Hematopoietic multipotent progenitor cell treated with erythropoietin and hydrocortisone succinate and interleukin-3 and kit ligand, for 15 days (in vitro differentiated cells): ENCODE measurements at places on chromosomes 1 and 21.

- no peak for DNase-seq
Observed at GRCh38 chr1:71706029-71706671, 576.2 kb downstream of the NEGR1 start.

DNA sequence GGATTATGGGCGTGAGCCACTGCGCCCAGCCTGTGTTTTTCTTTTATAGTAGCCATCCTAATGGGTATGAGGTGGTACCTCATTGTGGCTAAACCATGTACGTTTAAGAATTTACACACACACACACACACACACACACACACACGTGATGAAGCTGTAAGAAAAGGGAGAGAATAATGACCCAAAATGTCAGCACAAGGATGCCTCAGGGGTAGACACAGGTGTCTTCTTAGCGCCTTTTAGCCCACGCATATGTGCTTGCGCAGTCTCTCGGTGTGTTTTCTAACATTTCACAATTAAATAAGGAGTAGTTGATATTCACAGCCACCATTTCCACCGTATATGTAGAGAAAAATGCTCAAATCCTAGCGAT, 782 bp upstream of the PFKL start:
- DNase-seq = no peak

DNA sequence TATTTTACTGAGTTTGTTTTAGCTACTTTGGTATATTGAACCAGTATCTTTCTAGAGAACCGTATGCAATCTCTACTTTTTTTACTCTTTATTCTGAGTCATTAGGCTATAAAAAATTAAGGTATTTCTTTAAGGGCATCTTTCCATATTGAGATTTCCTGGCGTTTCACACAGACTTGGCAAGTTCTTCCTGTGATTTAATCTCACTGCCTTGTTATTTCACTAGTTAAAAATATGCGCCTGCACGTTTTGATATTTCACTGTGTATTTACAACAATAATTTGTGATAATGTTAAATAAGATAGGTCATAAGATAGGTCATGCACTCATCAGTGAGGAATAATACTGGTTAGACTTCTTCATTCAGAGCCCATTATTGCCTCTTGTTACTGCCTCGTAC, 16.2 kb upstream of the CR1L start:
- no peak for DNase-seq

DNA sequence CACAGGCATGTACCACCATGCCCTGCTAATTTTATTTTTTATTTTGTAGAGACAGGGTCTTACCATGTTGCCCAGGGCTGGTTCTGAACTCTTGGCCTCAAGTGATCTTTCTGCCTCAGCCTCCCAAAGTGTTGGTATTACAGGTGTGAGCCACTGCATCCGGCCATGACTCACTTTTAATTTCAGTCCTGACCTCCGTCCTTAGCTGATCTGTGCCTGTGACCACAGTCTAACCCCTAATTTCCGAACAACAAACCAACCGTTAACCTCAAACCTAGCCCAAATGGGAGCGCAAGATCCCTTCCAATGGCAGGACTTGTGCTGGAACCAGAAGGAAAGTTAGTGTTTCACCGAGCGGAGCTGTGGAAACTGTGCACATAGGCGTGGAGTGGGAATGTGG, 29.3 kb upstream of the MAN1C1 start:
- no peak for DNase-seq

DNA sequence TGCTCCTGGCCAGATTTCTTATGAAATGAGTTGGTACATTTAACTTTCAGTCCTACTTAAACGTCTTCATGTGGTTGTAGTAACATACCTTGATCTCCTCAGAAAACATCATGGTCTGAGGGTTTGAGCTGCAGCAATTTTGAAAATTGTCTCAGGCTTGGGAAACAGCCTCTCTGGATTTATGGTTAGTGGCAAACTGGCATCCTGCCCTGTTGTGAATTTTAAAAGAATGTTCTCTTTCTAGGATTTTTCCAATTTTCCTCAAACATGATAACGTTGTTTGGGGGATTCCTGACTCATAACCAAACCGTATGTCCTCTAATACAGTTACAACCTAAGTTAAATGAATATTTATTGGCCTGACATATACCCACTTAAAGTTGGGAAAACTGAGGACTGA, 624.4 kb downstream of the LMO4 start:
- DNase-seq = no peak

DNA sequence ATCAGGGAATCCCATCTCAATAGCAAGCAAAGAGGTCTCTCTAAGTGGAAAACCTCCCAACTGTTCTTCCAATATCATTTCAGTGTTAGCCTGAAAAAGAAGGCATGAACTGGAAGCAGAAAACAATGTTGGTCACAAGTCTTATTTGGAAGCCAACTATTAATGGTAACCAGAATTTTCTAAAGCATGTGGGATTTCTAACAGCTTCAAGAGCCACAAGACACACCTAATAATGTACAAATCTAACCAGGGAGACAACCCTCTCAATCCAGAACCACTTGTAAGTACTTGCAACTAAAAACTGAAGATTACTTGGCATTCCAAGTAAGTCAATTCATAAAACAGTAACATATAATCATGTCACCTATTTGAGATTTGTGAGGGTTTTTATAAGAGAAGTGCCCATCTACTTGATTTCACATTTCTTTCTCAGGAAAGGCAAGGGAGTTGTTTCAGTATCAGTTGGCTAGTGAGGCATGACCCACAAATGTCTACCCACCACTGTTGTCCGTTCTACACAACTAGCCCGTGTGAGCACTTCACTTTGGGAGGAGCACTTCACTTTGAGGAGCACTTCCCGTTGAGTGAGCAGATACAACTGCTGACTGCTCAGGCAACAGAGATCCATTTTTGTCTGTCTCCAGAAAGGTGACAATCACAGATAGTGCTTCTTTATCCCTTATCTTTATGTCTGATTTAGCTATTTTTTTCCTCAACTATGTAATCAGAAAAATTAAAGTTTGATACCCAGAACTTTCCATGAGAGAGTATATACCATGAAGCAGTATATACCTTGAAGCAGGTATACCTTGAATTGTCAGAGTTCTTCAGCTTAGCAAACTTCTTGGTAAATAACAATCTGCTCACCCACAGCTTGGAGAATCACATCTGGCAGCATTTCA, 11.1 kb downstream of the STX6 start:
- no peak for DNase-seq
